ENCODE measurements at places on chromosomes 4 and X.
A peak's percentile ranks its signal among the peaks of the same experiment; 100 is the strongest.

DNA sequence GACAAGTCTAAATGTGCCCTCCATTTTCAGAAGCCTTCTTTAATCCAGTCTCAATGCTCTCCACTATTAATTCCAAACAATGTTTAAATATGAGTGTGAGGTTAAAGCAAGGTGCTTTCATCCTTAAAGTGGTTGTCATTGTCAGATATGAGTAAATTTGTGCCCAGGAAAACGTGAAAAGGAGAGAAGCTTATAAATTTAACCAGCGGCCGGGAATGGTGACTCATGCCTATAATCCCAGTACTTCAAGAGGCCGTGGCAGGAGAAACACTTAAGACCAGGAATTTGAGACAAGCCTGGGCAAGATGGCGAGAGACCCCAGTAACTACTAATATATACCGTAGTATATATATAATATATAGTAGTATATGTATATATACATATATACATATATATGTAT, 270.0 kb downstream of the ARHGAP24 start:
- DNase-seq, result peak; percentile 76

GRCh38 chr4:121307445-121308327, 73.1 kb downstream of the QRFPR start:
- DNase-seq, result peak; percentile 94

- DNase-seq, result no peak
Measured at GRCh38 chr4:166198516-166199310, 325.7 kb downstream of the TLL1 start.

DNA sequence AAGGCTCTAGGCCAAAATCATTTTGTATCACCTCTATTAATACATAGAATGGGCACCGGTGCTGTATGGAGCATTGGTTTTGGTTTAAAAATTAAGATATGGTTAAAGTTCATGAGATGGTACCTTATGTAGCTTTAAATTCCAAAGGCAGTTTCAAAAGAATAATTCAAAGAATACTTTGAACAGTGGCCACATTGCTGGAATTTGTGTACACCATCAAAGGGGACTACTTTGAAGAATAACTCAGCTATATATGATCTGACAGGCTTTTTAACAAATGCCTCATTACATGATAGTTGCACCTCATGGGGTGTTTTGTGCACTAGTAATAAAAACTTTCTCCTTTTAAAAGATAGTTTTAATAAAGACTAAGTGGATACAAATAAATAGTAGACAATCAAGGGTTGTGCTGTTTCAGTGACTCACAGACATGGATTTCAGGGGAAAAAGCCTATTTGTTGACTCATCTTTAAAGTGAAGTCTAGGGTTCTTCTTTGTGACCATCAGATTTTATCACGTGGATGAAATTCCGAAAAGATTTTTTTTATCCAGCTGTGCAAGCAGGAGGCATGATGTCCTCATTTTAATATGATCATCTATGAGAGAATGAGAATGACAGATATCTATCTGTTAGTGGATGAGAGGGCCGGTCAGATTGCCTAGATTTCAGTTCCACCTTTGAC, 12.8 kb downstream of the MTM1 start:
- DNase-seq, result peak; percentile 62

- DNase-seq, result no peak
Measured at GRCh38 chrX:71615056-71615455, 3.3 kb downstream of the CXCR3 start.

- DNase-seq, result peak; percentile 7
Measured at GRCh38 chrX:8913655-8914409, 112.6 kb upstream of the FAM9A start.

DNA sequence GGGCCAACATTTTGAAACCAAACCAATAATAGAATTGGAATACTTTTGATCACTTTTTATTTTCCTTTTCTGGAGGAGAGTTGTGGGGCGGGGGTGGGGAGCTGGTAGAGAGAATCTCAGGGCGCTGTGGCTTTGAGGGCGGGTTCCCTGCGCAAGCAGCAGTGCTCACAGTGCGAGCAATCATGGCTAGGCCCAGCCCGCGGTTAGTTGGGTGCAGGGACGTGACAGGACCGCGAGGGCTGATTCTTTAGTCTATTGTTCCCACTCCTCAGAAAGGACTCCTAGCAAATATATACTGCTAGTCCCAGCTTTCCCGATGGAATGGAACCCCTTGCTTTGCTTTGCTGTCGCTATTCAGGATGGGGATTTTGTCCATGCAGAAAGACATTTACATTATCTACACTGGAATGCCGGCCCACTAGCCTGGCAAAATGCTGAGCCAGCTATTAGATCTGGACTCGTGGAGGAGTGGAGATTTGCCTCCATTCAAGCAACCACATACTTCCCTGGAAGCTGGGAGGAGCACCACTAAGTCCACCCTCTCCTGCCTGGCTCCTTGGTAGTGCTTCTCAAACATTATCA, 23.9 kb upstream of the APLN start:
- no peak for DNase-seq

DNA sequence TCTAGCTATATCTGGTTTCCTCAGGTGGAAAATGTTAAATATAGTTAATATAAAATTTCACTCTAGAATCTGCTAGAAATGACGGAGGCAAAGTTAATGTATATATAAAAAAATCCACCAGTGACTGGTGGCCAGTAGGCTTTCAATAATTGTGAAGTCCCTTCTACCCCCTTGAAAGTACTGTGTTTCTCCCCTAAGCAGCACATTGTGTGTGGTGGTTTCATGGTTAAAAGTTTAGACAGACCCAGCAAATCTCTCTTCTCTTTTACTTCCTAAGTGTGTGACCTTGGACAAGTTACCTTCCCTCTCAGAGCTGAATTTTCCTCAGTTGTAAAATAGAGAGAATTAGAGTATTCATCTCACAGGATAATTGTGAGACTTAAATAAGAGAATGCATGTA, 600 bp upstream of the HEPH start:
- no peak for DNase-seq

GRCh38 chr4:174522183-174523024, at the start of gene HPGD:
TSS of gene HPGD (minus strand) at chr4:174522488. CDS start at chr4:174522451, 37 bp downstream.
- DNase-seq, result peak; percentile 44

DNA sequence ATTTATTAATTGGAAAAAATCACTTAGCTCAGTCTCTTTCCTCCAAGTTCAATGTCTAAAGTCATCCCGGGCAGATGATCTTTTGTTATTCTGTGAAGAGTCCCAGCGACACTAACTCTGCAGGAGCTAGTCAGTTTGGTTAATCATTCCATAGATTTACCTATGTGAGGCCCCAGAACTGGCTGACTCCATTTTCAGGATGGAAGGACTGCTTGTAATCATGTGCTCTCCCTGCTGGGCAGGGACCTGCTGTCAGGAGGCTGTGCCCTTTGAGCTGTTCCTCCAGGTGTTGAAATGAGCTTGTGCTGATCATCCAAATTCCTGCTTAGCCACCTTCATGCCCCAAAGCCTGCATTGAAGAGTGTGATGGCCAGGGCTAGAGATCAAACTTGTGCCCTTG, 169.8 kb downstream of the NHS start:
- no peak for DNase-seq

DNA sequence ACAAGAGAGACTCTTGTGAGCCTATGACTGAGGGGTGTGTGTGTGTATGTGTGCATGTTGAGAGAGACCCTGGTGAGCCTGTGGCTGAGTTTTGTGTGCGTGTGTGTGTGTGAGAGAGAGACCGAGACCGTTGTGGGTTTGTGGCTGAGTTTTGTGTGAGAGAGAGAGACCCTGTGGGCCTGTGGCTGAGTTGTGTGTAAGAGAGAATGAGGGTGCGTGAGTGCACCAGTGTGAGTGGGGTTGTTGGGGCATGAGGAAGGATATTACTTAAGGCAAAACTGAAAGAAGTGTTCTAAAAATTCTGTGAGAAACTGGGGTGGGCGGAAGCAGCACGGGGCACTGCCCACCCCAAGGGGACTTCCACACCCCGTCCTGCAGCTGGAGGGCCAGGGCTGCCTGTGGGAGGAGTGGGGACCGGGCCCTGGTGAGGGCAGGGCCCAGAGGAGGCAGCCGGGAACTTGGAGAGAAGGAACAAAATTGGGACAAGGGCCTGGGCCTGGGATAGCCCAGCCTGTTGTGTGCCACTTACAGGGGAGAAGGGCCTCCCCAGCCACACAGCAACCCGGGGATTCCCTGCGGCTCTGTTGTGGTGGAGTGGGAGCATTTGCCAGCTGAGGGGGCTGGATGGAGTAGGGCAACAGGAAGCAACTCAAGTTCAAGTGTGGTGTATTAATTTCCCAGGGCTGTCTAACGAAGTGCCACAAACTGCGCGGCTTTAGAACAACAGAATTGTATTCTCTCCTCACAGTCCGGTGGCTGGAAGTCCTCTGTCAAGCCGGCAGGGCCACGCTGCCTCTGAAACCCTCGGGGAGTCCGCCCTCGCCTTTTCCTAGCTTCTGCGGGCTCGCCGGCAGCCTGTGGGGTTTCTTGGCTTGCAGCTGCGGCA, 22.1 kb downstream of the TMEM131L start:
- DNase-seq, result peak; percentile 51

DNA sequence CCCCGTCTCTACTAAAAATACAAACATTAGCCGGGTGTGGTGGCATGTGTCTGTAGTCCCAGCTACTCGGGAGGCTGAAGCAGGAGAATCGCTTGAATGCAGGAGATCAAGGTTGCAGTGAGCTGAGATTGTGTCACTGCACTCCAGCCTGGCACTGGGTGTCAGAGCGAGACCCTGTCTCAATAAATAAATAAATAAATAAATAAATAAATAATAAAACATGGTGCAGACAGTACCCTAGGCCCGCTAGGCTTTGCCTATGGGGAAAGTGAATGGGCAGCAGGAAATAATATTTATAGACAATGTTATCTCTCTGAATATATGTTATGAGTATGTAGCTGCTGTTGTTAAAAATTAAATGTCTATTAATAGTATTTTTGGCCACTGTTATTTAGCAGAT, 130.4 kb downstream of the LARP7 start:
- no peak for DNase-seq

DNA sequence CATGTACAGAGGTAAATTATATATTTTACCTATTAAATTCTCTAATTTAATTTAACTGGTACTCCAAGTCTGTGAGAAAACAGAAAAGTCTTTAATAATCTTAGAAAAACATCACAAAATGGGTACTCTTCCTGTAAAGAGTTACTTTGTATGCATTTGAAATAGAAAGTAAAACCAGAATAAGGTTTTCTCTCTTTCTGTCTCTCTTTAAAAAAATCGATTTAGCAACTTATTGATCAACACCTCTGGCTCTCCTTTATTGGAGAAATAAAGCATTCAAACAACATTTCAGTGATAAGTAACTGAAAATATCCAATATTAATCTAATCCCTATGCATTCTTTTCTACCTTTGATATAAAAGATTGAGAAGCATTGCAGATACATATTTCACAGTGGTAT, 27.4 kb downstream of the ATOH1 start:
- no peak for DNase-seq

GRCh38 chrX:13102636-13103035, 58.2 kb upstream of the FAM9C start:
- DNase-seq, result no peak

GRCh38 chr4:169439244-169439643, 168.5 kb upstream of the SH3RF1 start:
- no peak for DNase-seq

- peak; percentile 42 for DNase-seq
Measured at GRCh38 chrX:43822014-43822413, 60.2 kb downstream of the MAOB start.

DNA sequence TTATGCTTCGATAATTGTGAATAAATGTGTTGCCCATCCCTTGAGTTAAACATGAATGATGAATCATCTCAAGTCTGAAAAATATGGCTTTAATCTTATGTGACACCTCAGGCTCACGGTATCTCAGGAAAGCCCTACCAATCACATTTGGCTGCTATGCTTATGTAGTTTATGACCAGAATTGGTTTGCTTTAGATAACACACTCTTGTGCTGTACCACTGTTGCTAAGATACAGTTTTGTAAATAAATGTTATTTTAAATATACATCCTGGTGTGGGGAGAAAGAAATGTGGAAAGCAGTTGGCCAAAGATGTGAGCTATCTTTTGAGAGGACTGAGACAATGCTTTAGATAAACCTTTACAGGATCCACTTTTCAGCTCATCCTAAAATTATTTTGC, 63.2 kb downstream of the NPY1R start:
- no peak for DNase-seq

DNA sequence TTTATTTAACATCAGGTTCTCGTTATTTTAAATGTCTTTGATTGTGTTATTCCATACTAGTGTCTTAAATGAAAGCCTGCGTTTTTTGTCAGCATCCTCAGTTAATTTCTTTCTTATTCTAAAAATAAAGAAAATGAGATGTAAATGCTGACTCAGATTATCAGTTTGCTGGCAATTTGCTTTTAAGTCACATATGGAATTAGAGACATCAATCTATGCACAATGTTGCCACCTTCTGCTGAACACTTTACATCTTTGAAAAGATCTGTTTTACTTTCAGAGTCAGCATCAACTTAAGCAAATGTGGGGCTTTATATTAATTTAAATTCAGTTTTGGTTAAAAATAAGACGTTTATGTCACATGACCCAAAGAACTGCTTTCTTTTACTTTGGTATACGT, 99.2 kb downstream of the ADGRL3 start:
- DNase-seq, result no peak

All from epithelial cell of esophagus (primary cell).